GOT3 (cell line): ENCODE measurements at places on chromosomes 2 and 18.

DNA sequence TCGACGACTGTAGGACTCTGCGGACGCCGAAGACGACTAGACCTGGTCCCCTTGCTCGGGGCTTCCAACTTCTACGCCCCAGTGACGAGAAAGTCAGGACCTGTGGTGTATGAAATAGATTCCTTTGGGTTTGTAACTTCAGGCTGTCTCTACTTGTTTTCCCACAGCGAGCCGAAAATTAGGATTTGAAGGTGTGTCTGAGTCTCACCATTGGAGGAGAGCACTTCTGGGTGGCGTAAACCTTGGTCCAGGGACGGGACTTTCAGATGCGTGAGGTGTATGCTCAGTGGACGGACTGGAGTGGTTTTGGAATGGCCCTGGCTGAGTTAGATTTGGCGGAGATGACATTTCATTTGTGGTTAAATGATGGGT lies 1.3 kb downstream of the BIRC6 start:
- DNase-seq = no peak

- no peak for DNase-seq
Observed at GRCh38 chr2:235709969-235710879, 216.4 kb downstream of the AGAP1 start.

DNA sequence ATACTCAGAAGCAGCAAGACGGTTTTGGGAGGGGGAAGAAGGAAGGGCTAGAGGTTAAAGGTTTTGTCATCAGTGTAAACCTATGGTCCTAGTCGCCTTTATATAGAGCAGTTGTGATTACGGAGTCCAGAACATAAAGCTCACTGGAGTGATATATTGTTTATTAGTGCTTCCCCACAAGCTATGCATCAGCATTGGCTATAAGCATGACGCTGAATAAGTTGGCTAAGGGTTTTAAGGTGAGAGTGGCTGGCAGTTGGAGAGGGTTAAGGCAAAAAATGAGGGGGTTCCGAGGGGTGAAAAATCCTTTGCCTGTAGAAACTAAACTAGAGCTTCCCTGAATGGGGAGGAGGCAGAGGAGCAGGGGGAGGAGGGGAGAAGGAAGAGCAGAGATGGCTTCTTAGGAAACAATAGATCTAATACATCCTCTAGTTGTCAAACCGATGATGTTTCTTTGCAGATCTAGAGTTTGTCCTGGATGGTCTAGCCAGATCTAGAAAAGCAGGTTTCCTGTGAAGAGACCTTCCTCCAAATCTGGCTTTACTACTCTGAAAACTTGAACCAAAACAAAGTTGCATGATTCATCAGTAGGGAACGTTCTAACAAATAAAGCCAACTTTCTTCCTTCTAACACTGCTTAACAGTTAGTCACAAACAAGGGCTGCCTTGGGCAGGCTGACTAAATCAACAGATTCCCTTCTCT lies 2.5 kb downstream of the KLF7 start:
- no peak for DNase-seq

- no peak for DNase-seq
Observed at GRCh38 chr2:185291035-185291647, 447.5 kb upstream of the FSIP2 start.

GRCh38 chr18:74870950-74871349 lies 273.3 kb downstream of the ZNF407 start:
- DNase-seq = no peak

GRCh38 chr2:220188031-220188430 lies 560.6 kb downstream of the SLC4A3 start:
- no peak for DNase-seq

DNA sequence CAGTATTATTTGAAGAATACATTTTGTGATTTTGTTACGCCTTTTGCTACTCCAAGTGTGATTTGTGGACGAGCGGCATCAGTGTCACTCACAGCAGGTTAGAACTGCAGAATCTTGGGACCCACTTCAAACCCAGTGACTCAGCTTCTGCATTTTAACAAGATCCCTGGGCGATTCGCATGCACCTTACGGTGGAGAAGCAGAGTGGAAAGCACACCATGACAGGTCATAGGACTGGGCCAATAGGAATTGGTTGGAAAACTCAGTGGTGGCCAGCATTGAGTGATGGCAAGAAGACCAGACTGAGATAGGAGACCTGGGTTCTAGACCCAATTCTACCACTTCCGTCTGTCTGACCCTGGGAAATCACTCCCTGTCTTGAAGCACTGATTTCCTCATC lies 26.3 kb downstream of the CTLA4 start:
- DNase-seq = no peak

DNA sequence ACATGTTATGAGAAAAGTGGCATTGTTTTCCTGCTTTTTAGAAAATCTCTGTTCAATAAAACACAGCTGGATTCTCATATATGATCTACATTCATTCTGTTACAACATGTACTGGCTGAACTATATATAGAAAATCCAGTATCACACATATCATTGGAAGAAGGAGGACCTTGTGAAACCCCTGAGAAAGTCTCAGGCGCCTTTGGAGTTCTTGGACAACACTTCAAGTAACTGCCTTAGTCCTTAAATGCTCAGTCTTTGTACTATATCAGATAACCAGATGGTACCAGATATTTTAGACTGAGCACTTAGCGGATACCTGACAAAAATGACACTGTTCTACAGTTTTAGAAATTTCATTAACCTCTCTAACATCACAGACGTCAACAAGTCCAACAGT lies 72.2 kb downstream of the ACVR1 start:
- no peak for DNase-seq

DNA sequence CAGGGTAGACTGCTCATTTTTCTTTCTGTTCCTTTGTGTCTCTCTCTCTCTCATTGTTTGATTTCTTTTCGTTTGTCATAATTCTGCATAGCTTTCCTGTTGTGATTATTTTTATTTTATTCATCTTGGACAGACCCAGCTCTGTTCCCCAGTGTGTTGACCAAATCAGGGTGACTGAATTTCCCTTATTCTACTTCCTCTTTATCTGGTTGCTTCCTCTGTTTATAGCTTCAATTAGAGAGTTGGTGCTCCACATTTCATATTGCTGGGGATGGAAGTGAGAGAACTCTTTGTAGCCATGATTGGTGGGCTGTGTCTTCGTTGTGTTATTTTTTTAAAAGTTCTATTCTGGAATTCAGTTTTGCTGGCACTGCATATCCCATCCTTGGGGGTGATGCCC lies 19.1 kb downstream of the PROKR1 start:
- DNase-seq = no peak

- DNase-seq = no peak
Observed at GRCh38 chr2:229843613-229844012, 78.2 kb downstream of the TRIP12 start.

DNA sequence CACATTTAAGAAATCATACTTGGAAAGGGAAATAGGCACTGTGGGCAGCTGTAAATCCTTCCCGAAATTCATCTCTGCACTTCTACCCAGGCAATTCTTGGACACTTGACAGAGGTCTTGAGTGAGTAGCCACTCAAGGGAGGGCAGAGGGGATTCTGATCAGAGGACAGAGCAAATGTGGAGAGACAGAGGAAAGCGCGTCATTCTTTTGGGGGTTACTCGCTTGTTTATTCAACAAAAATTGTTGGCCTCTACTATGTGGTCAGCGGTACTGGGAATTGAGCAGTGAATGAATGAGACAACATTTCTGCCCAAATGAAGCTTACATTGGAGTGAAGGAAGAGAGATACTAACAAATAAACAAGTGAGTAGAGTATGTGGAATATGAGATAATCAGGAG lies 41.4 kb upstream of the YES1 start:
- DNase-seq = no peak

GRCh38 chr18:48975120-48975816 lies 24.5 kb upstream of the SMAD7 start:
- DNase-seq = no peak

DNA sequence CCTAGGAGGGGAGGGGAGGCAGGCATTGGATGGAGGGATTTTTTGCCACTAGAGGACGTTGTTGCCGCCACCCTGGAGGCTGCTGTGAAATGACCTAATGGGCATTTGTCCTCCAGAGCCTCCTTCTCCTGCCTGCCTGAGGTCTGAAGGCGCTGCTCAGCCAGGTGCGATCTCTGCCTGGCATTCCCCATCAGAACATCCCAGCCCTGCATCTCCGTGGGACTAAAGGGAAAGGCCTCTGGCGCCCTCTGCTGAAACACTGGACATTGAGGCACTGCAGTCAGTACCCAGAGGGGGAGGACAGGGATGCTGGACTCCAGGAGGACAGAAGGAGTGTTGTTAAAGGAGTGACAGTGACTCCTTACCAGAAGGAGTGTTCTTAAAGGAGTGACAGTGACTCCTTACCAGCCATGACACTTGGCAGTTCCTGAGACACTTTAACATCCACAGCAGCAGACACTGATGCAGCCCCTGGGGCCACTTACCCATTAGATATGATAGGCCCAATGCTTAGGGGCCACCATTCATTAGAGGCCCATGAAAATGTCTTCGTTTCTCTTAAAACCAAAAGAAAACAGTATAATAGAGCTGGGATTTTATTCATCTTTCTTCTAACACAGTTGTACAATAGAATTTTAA lies 17.0 kb downstream of the THNSL2 start:
- DNase-seq = no peak

GRCh38 chr18:2641638-2642037 lies 13.9 kb upstream of the SMCHD1 start:
- no peak for DNase-seq

- DNase-seq = no peak
Observed at GRCh38 chr18:10563886-10564285, 38.1 kb downstream of the NAPG start.

GRCh38 chr2:239144713-239144999 lies 256.2 kb downstream of the HDAC4 start:
- no peak for DNase-seq

DNA sequence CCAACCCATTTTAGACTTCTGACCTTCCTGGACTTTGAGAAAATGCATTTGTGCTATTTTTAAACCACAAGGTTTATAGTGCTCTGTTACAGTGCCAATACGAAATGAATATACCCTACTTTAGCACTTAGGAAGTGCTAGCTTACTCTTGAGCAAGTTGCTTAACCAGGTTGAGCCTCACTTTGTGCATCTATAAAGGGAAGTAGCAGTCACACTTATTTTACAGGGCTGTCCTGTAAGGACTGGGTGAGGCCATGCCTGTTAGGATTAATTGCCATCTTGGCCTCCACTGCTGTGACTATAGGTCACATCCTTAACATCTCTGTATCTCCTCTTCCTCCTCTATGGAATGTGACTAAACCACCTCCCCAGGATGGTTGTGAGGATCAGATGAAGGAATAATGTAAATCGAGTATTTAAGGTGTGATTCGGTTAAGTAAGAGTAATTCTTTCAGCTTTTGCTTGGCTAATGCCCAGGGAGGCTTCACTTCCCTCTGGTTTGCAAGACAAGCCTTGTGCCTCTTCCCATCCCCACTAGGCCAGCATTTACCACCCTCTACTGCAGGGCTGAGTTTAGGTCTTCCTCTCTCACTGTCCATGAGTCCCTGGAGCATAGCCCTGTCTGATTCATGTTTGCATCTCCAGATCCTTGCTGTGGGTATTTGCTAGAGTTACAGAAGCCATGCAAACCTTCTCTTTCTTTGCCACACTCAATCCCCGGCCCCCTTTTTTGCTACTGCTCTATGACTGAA lies 341.2 kb downstream of the ZNF521 start:
- no peak for DNase-seq

DNA sequence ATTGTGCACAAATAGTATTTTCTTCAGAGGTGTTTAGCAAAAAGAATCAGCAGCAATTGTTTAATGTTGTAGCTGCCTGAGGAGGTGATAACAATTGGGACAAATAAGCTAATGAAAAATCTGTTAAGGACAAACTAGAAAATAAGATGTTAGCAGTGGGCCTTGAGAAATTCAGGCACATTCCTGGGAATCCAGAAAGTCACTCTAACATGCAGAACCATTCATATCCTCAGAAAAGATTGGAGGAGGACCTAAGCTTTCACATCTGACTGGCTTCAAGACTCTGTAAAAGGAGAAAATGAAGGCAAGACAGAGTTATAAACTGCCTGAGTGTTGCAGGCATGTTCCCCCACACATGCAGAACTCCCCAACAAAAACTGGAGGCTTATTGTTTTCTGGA lies 353.5 kb upstream of the RGPD4 start:
- no peak for DNase-seq

DNA sequence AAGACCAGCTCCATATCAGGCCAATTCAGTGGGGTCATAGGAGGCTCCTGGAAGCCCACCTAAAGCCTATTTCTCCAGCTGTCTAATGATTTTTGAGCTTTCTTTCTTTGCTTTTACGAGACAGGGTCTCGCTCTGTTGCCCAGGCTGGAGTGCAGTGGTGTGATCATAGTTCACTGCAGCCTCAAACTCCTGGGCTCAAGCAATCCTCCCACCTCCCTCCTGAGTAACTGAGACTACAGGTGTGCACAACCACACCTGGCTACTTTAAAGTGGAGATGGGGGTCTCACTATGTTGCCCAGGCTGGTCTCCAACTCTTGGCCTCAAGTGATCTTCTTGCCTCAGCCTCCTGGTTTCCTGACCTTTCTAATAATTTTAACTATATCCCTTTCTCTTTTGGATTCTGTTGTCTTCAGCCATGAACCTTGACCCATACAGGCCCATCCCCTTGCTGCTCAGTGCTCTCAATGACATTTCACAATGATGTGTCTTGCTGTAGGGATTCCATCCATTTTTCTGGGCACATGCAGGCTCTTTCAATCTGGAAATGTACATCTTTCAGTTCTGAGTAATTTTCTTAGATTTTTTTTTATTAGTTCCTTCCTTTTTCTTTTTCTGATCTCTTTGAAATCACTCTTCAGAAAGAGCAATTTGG lies 29.7 kb downstream of the GNLY start:
- DNase-seq = no peak

DNA sequence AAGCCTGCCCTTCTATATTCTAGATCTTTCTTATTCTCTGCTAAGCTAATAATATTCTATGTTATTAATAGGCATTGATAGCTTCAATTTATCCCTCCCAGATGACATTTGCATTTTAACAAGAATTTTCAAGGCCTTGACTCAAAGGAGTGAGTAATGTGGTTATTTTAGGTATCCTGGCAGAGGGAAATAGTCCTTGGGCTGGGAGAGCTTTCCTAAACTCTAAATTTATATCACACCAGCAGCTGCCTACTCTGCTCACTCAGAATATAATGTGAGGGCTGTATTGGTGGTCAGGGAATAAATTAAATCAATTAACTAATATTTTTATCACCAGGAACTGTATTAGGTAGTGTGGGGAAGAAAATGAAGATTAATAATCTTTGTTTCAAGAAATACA lies 74.8 kb upstream of the ADAM23 start:
- no peak for DNase-seq

GRCh38 chr2:176685908-176686307 lies 416.7 kb downstream of the MTX2 start:
- no peak for DNase-seq
